Stimulated activated CD8-positive, alpha-beta memory T cell treated with anti-CD3 and anti-CD28 coated beads, Interleukin-4, amount 100 ng/mL, for 1 hour (primary cell): ENCODE measurements at places on chromosomes 1 and 21.

DNA sequence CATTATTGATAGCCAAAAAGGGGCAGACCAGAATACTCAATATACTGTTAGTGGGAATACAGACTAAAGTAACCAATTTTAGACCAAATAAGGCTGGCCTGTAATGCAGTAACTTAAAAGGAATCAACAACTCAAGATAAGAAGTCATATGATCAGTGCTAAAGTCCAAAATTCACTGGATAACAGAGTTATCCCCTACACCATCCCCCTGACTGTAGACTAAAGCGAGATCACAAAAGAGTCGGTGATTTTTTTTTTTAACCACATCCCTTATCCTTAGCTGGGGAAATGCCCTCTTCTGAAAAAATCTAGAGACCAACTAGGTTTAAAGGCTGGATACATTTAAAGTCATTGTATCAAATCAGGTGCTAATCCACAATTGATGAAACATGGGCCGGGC, 7.7 kb downstream of the UBR4 start:
- DNase-seq = no peak

- no peak for DNase-seq
Observed at GRCh38 chr1:241590719-241591118, 49.5 kb downstream of the CHML start.

DNA sequence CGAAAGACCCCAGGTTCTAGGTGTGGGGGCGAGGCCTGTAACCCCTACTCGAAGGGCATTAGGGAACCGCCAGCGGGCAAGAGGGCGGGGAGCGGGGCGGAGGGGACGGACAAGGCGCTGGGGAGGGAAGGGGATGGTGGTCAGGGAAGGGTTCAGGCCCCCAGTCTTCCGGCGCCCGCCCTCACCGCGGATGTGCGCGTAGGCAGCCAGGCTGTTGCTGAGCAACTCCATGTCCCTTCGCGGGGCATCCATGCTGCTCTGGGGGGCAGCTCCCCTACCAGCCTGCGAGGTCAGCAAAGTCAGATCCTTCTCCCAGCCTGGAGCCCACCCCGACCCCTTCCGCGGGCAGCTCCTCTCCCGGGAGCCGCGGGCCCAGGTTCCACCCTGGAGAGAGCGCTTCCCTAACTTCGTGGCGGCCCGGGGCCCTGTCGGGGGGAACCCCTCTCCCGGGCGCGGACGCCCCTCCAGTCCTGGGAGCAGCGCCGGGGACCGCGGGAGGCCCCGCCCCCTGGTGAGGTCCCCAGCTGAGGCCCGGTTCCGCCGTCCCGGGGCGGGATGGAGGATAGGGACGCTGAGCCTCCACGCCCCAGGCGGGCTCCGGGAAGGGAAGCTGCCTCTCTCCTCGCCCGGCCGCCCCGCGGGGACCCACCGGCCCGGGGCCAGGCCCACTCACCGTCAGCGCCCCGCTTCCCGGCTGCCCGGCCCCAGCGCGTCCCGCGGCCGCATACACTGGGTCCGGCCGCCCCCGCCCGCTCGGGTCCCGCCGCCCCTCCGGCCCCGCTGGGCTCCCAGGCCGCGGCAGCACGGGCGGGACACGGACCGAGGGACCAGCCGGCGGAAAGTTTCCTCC, 434 bp downstream of the EVA1B start:
- no peak for DNase-seq

DNA sequence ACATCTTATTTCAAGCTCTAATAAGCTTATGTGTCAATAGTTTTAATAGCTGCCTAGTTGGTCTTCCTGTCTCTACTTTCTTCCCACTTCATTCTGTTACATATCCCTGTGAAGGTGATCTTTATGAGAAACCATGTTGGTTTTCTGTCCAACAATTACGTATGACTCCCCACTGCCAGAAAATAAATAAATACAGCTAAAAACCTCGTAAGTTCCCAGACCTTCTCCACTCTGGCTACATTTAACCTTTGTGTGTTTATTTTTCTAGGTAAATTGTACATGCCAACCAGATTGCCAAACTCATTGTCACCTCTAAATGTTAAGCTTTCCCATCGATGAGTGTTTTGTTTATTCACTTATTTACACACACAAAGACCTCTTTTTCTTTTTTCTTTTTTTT, 147.2 kb downstream of the CRB1 start:
- no peak for DNase-seq

DNA sequence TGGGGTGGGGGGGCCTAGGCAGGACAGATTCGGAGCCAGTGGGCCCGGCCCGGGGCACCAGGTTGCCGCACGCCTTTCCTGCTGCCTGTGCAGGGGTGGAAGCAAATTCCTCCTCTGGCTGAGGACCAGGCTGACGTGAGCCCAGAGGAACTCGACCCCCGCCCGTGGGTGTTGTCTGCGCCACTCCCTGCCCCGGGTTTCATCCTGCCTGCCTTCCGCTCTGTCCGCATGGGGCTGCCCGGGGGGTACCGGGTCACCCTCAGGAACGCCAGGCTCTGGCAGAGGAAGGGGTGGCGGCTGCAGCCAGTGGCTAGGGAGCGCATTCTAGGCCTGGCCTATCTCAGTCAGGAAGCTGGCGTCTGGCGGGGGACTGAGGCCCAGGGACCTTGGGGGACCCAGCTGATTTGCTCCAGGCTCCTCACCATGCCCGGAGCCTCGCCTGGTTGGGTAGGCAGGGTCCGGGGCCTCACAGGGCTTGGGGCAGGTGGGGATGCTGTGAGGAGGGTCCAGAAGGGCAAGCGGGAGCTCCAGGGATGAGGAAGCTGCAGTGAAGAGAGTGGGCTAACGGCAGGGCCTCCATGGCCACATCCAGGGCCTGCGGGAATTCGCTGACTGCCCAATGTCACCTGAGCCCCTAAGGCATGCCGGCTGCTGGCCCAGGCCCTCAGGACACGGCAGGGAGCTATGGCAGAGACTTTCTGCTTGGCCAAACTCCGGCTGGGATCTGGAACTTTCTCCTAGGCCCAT, 2.4 kb upstream of the IBA57 start:
- no peak for DNase-seq

GRCh38 chr1:73842436-73842835, 355.5 kb downstream of the LRRIQ3 start:
- DNase-seq = no peak

GRCh38 chr1:45922374-45922773, 119.0 kb downstream of the MAST2 start:
- no peak for DNase-seq

DNA sequence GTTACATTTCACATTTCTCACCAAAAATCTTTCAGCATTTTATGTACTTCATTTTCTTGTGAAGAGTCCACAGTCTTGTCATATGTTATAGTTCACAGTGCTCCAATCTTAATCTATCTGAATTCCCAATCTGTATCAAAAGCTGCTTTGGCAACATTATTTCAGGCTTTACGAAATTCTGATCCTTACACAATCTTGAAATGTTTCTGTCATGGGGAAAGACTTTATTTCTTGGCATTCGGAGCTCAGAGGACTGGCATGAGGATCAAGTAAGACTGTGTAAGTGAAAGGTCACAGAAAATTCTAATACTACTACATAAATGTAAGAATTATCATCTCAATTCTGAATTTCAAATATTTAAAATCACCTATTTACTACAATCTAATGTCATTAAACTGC, 2.0 kb downstream of the USP33 start:
- no peak for DNase-seq

DNA sequence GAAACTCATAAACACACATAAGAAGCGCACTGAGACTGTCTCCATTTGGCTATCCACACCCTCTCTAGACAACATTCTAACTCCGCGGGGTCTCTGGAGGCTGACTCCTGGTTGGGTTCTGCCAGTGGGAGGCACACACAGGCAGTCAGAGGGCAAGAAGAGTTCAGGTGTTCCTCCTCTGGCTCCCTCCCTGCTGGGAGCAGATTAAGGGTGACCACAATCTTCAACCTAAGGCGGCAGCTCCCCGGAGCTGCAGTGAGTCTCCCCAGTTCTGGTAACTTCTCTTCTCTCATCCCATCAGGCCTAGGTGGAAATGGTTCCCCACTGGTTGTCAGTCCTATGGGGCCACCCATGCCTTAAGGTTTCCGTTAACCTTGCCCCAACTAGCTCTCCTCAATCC, 7.4 kb upstream of the TENT5C start:
- DNase-seq = no peak

- no peak for DNase-seq
Observed at GRCh38 chr1:175679981-175680652, 63.3 kb downstream of the TNR start.

DNA sequence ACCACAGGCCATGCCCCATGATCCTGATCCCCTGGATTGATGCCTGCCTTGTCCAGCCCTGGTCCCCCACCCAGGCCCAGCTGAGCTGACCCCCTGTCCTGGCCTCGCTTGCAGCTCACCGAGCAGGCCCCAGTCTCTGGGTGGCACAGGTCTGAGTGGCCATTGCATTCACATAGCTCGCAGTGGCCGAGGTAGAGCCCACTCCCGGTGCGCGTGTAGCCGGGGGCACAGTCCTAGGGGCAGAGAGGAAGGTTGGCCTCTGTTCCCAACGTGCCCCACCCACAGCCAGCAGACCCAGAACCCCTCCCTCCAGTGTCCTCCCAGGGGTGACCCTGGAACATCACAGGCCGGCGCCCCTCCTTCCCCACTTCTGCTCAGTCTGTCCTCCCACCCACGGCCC, 51.9 kb downstream of the LDLRAD2 start:
- no peak for DNase-seq

DNA sequence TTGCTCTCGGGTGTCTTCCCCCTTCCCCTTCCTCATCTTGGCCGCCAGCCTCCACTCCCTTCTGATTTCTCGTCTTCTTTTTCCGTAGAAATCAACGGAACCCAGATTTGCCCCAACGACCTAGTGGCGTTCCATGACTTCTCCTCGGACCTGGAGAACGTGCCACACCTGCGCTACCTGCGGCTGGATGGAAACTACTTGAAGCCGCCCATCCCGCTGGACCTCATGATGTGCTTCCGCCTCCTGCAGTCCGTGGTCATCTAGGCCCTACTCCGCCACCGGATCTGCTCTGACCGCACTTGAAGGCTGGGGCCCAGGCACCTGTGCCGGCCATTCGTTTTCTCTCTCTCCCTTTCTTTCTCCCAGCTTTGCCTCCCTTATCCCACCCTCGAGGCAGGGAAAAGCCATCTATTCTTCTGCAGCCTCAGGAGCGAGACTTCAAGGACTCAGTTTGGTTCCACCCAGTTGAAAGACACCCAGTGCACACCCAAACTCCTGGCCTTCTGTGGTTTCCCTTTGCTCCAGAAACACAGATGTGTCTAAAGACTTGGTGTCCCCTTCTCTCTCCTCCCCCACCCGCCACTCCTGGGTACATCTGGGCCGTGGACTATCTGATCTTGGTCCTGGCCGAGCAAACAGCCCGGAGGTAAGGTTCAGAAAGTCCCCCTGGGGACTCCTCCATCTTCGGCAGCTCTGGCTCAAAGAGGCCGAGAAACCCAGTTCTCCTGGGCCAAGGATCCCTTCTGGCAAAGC, 7.2 kb upstream of the OPTC start:
- DNase-seq = no peak

DNA sequence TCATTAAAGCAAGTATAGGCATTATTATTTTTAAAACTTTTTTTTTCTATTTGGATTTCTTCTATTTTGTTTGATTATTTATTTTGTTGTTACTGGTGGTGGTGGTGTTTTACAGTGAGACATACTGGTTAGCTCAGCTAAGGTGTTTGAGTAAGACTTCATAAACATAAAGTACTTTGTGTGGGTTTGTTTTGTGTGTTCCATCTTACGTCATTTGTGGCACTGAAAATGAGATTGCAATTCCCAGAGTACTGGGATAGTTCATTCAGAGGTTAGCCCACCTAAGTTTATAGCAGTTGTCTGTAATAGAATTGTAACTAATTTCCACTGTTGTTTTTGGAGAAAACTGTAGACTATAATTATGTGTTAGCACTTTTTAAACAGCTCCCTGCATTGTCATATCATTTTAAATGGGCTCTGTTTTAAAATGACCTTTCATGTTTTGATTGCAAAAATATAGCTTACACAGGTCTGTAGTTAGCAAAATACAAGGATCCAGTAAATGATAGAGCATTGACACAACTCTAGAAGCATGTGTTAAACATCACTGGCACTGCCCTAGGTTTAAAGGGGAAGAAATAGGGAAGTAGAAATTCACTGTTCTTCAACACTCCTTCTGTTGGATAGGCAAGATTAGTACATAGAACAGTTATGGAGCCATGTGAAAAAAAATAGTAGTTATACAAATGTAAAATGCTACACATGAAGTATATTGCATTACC, 171.7 kb downstream of the NFIA start:
- DNase-seq = no peak

GRCh38 chr1:111778541-111779051, 22.9 kb downstream of the DDX20 start:
- DNase-seq = no peak

- DNase-seq = no peak
Observed at GRCh38 chr1:152981146-152981871, 2.6 kb upstream of the SPRR1A start.

GRCh38 chr1:154971341-154971998, 923 bp upstream of the SHC1 start:
- DNase-seq = no peak

DNA sequence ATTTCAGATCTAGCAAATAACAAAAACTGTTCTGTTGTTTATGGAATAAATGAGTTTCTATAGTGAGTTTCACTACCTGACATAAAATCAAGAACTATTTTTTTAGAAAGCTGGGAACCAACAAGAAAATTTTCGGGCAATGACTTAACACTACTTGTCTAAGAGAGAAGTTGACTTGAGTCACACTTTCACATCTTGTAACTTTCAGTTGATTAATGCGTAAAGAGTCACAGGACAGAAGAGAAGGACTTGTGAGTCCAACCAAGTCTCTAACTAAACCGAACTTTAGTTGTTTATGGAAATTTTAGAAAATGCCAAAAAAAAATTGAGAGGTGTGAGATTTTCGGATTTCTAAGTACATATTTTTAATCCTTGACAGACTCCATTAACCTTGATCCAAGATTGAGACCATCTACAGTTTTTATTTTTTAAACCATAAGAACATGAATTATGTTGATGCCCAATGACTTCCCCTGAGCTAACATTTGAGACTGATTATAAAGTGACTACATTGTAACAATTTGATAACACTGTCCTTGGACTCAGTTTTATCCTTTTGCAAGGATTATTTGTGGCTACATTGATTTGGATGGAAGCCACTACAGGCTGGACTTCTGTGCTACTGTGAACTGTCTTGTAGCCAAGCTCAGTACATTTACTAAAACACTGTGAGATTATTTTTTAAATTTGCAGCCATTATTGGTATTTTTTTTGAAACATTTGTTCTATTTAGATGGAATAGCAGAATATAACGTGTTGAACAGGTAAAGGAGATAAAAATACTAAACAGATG, 284.0 kb downstream of the PTPRC start:
- DNase-seq = no peak

GRCh38 chr1:2980073-2980791, 41.0 kb upstream of the ACTRT2 start:
- DNase-seq = no peak
